ENCODE measurements at places on chromosomes 6 and 20. TPM values are rescaled to one million over a fixed set of nuclear protein-coding genes. Genes with fewer than 3 reads are reported as not detected.
A peak's percentile ranks its signal among the peaks of the same experiment; 100 is the strongest.

DNA sequence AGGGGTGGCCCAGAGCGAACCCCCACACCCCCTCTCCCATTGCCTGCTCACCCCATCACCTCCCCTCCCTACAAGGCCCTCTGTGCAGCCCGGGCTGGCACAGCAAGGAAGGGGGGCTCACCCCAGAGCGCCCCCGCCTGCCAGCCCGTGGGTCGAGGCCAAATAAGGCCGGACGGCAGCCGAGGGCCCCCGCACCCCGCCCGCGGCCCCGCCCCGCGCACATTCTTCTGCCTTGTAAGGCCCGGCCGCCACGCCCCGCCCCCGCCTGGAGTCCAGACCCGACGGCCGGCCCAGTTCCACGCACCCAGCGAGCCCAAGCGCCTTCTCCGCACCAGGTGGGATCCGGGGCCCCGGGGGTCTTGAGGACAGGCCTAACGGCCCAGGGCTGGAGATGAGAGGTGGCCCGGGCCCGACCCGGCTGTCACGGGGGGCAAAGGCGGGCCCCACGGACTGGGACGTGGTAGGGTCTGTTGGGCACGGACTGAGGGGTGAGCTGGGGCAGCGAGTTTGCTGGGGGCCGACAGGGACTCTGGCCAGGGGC lies at the start of gene MYL9:
Gene MYL9, plus strand, starts transcription at position 293 of the 541 bp plus-strand sequence. CDS start 3,366 bp downstream, outside the sequence.
- peak; percentile 38 for DNase-seq

DNA sequence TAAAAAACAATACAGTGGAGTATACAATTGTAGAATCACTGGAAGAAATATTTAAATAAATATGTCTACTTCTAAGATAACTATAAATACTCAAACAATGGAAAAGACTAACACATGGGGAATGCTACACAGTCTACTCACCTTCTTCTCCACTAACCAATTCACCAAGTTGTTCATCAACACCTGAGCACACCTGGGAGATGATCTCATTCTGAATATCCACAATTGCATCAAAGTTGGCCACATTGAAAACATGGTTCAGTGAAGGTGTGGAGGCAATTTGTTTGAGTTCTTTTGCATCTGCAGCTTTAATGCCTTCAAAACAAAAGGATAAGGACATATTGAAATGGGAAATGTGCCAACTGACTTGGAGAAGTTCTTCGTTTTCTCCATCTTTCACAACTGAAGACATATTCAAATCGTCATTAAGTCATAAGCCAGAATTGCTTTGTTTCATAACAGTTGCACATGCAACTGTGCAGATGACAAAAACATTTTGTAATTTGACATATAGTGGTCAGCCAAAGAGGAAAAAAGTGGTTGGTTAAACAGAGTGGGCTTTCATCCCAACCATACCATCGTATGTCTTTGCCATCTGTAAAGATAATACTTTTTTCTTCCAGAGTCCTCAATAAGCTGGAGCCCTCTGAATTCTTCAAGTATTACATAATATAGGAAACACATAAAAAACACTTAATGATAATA lies 17.5 kb downstream of the COL12A1 start:
- DNase-seq, result no peak

GRCh38 chr6:163583558-163583957 lies 169.0 kb downstream of the QKI start:
- no peak for DNase-seq

- no peak for DNase-seq
These were observed 26.9 kb downstream of the MAP3K7 start for GRCh38 chr6:90559931-90560330.

- no peak for DNase-seq
These were observed 81.4 kb downstream of the MCHR2 start for GRCh38 chr6:99912657-99913056.

CST7 gene
- not detected for total RNA-seq

EPHA7 gene
- not detected for total RNA-seq

PSMG4 gene
- total RNA-seq, result 142 TPM

DNA sequence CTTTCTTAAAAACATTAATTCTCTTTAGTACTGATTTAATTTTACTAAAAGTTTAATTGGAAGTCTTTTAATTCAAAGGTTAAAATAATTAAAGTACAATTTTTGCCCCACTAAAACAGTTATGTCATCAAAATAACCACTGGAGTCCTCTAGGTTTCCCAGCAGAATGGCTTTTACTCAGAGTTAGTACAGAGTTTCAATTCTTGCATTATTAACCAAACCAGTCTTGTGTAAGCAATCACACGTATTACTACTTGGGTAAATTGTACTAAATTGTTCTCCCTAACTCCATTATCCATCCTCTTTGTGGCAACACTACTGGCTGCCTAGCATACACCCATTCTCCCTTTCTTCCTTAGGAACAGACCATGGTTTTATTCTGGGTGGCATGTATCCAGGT lies 36.9 kb downstream of the CDK19 start:
- DNase-seq, result no peak

- DNase-seq, result no peak
These were observed 32.6 kb downstream of the PDE7B start for GRCh38 chr6:135884136-135884535.

DNA sequence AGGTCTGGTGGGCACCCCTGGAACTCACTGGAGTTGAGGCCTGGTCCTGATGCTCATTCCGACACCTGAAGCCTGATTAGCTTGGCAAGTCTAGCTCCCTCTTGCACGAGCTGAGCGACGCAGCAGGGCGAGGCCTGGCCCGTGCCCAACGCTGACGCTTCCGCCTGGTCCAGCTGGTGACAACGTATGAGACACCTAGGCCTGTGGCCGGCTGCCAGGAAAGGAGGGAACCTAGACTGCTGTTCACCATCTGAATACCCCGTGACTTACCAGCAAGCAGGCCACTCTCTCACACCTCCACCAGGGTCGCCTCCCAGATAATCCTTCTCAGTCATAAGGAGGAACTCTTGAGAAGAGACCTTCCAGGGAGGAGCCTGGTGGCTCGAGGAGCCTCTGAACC lies 24.5 kb downstream of the YTHDF1 start:
- peak; percentile 100 for DNase-seq

TREM1 gene
- not detected for total RNA-seq

All from HT-29 (cell line).